ENCODE measurements at places on chromosomes 2 and 18. TPM values are rescaled to one million over a fixed set of nuclear protein-coding genes. Genes with fewer than 3 reads are reported as not detected.

DNA sequence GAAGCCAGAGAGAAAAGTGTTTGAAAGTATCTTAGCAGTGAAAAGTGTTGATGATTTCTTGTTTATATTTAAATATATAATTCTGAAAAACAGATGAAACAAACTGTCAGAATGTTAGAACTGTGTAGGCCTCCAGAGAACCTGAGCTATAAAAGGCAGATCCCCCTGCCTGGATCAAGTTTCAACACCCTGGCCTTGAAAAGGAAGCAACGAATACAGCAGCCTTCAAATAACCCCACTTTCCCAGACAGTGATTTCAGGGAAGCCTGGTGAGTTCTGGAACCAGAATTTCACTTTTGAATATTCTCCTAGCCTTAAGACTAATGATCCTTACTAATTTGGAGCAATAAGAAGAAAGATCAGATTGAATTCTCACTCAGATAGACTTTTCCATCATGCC lies 13.3 kb upstream of the TRIM43 start:
- no peak for DNase-seq
- no peaks in the 10 kb centered on the region for H3K36me3 ChIP-seq
- peaks cover 6% of the 10 kb centered on the region for H3K4me1 ChIP-seq
- no peak overlapping the region for H3K27ac ChIP-seq
- no peaks in the 10 kb centered on the region for H3K27me3 ChIP-seq
- H3K4me3 ChIP-seq, result no peak overlapping the region

- H3K4me1 ChIP-seq, result peaks cover 11% of the 10 kb centered on the region
- H3K27ac ChIP-seq, result no peak overlapping the region
- H3K36me3 ChIP-seq, result no peaks in the 10 kb centered on the region
- no peaks in the 10 kb centered on the region for H3K27me3 ChIP-seq
Measured at GRCh38 chr18:68837665-68838451, 40.0 kb downstream of the CCDC102B start.

GRCh38 chr2:176614049-176614448 lies 344.8 kb downstream of the MTX2 start:
- H3K4me1 ChIP-seq, result no peaks in the 10 kb centered on the region
- H3K27me3 ChIP-seq, result no peaks in the 10 kb centered on the region
- no peak for DNase-seq
- H3K36me3 ChIP-seq, result no peaks in the 10 kb centered on the region
- H3K4me3 ChIP-seq, result no peak overlapping the region
- no peak overlapping the region for H3K27ac ChIP-seq

DNA sequence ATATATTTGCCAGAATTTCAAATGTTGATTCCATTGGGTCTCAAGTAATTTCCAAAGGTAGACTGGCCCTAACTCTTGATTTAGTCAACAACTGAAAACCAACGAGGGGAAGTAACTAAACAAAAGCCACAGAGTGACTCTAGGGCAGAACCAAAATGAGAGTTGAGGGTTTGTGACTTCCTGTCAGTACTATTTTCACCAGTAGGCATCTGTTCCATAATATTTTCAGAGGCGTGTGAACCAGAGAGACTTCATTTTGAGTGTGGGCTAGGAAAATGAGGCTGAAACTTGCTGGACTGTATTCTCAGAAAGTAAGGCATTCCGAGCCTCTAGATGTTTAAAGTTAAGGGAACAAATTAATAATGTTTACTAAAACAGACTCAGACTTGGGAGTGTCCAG lies 70.6 kb downstream of the GDF7 start:
- no peak overlapping the region for H3K4me3 ChIP-seq
- H3K27me3 ChIP-seq, result peaks cover 5% of the 10 kb centered on the region
- DNase-seq, result no peak
- H3K4me1 ChIP-seq, result 0 out of 2 replicates have a peak, but pooled peaks cover 5% of the 10 kb centered on the region
- H3K36me3 ChIP-seq, result no peaks in the 10 kb centered on the region

GRCh38 chr2:150266931-150267330 lies 220.5 kb downstream of the RND3 start:
- no peak overlapping the region for H3K4me3 ChIP-seq
- H3K27me3 ChIP-seq, result no peaks in the 10 kb centered on the region
- no peak overlapping the region for H3K27ac ChIP-seq

DNA sequence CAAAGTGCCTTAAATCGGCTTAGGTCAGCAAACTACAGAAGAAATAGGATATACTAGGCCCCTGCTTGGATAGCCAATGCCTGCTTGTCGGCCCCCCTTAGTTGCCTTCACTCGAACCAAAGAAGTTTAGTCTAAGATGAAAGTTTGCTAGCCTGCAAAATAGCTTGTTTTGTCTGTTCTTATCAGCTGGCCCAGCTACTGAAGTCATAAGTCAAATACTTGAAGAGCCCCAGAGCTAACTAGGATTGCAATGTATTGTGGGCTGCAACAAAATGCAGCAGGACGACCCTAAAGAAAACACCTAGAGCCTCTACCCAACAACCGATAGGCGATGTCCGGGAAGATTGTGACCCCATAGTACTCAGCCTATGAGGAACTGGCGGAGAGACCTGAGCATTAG lies 183.5 kb upstream of the HS6ST1 start:
- H3K27ac ChIP-seq, result no peak overlapping the region
- H3K4me3 ChIP-seq, result no peak overlapping the region
- no peaks in the 10 kb centered on the region for H3K36me3 ChIP-seq
- no peak for DNase-seq

DNA sequence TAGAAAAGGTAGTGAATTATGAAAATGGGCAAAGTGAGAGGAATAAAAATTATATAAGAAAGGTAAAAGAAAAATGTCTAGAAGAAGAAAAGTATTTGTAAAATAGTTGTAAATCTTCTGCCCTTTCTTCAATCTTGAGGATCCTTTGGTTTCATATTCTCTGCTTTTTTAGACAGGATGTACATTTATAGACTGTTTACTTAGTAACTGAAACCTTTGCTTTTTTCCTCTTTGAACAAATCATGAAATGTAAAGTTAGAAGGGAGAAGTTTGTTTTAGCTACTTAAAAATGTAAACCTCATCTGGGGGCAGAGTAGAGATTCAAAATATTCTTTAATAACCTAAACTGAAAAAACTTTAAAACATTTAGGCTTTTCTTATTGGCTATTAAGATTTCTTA lies 150.4 kb upstream of the ITGA4 start:
- H3K4me1 ChIP-seq, result peaks cover 18% of the 10 kb centered on the region
- no peaks in the 10 kb centered on the region for H3K27me3 ChIP-seq
- DNase-seq, result no peak
- no peak overlapping the region for H3K4me3 ChIP-seq
- no peak overlapping the region for H3K27ac ChIP-seq

GRCh38 chr2:160338901-160339685 lies 139.0 kb upstream of the ITGB6 start:
- H3K36me3 ChIP-seq, result no peaks in the 10 kb centered on the region
- H3K27me3 ChIP-seq, result no peaks in the 10 kb centered on the region
- H3K27ac ChIP-seq, result no peak overlapping the region
- DNase-seq, result no peak

DNA sequence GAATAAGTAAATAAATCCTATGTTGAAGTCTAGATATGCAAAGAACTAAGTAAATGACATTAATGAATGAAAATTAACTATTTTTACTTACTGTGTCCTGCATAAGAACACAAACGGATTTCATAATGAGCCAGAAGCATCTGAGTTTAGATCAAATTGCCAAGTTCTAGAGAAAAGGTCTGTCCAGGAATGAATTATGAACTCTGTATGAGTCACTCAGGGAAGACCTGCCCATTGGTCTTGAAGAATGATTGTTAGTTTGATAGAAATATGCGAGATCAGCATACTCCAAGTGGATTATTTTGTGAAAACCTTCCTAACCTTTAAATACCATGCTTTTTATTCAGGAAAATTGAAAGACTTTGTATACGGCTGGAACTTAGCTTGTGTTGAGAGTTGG lies 189.5 kb downstream of the DOK6 start:
- no peak overlapping the region for H3K4me3 ChIP-seq
- H3K36me3 ChIP-seq, result no peaks in the 10 kb centered on the region
- H3K27me3 ChIP-seq, result no peaks in the 10 kb centered on the region
- no peaks in the 10 kb centered on the region for H3K4me1 ChIP-seq
- no peak for DNase-seq

GRCh38 chr2:8328217-8328616 lies 353.6 kb upstream of the ID2 start:
- no peak for DNase-seq
- H3K36me3 ChIP-seq, result no peaks in the 10 kb centered on the region
- peaks cover 26% of the 10 kb centered on the region for H3K4me1 ChIP-seq
- H3K4me3 ChIP-seq, result no peak overlapping the region
- no peak overlapping the region for H3K27ac ChIP-seq

DNA sequence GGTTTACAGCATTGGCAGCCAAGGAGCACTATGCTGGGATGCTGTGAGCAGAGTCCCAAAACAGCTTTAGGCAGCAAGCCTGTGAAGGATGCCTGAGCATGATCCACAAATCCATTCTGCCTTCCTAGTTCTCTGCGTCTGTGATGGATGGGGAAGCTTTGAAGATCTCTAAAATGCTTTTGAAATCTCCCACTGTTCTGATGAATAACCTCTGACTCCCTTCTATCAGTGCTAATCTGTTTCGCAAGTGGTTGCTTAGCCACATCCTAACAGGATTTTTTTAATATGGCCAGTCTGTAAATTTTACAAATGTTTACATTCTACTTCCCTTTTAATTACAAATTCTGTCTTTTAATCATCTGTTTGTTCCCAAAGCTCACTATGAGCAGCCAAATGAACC lies 319.2 kb downstream of the GULP1 start:
- H3K4me1 ChIP-seq, result peaks cover under 1% of the 10 kb centered on the region
- H3K4me3 ChIP-seq, result no peak overlapping the region
- no peak for DNase-seq
- H3K27ac ChIP-seq, result no peak overlapping the region
- H3K36me3 ChIP-seq, result peaks cover 2% of the 10 kb centered on the region
- H3K27me3 ChIP-seq, result no peaks in the 10 kb centered on the region

DNA sequence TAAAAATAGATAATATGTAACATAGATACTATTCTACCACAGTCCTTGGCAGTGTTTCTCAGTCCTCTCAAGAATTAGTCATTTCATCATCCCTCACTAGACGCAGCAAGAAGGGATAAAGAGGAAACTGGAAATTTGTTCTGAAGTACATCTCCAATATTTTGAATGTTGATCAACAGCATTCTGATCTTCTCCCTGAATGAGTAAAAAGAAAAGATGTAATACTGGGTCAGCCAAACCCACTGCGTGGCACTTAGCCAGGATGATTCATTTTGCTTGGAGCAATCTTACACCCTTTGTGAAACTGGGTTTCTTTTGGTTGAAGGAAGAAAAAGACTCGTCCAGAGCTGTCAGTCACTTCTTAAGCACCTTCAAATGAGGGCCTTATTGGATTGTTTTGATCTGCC lies 54.1 kb downstream of the TAF1B start:
- no peak overlapping the region for H3K4me3 ChIP-seq
- H3K4me1 ChIP-seq, result peaks cover 36% of the 10 kb centered on the region
- DNase-seq, result no peak
- H3K36me3 ChIP-seq, result no peaks in the 10 kb centered on the region
- no peaks in the 10 kb centered on the region for H3K27me3 ChIP-seq

DNA sequence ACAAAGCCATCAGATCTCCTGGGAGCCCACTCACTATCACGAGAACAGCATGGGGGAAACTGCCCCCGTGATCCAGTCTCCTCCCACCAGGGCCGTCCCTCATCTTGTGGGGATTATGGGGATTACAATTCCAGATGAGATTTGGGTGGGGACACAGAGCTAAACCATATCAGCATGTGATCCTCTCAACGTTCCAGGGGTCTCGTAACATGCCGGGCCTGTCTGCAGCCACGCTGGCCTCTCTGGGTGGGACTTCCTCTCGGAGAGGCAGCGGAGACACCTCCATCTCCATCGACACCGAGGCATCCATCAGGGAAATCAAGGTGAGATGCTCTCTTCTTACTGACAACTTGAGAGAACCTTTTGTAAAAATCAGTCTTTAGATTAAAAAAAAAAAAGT lies 49.6 kb upstream of the RBM44 start:
- DNase-seq, result no peak
- H3K36me3 ChIP-seq, result peaks cover 58% of the 10 kb centered on the region
- H3K4me1 ChIP-seq, result peaks cover 12% of the 10 kb centered on the region
- no peaks in the 10 kb centered on the region for H3K27me3 ChIP-seq
- H3K27ac ChIP-seq, result no peak overlapping the region

DNA sequence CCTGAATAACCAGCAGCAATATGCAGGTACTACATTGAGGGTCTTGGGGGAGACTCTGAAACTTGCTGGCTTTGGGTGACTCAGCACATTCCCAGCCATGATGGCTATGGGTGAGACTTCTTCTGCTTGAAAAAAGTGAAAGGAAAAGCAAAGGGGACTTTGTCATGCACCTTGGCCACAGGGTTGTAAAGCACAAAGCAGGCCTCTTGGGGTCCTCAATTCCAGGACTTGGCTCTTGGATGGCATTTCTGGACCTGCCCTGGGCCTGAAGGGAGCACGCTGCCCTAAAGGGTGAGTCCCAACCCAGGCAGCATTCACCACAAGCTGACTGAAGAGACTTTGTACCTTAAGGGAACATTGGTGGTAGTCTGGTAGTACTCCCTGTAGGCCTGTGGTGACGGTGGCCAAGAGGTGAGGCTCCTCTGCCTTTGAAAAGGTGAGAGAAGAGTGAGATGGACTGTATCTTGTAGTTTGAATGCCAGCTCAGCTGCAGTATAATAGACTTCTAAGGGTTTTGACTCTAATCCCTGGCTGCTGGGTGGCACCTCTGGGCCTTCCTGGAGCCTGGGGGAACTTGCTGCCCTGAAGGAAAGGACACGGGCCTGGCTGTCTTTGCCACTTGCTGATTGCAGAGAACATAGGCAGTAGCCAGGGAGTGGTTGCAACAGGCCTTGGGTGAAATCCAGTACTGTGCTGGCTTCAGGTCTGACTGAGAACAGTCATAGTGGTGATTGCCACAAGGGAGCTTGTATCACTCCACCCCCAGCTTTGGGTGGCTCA lies 36.5 kb upstream of the CYTIP start:
- peaks cover 12% of the 10 kb centered on the region for H3K27me3 ChIP-seq
- no peak for DNase-seq

DNA sequence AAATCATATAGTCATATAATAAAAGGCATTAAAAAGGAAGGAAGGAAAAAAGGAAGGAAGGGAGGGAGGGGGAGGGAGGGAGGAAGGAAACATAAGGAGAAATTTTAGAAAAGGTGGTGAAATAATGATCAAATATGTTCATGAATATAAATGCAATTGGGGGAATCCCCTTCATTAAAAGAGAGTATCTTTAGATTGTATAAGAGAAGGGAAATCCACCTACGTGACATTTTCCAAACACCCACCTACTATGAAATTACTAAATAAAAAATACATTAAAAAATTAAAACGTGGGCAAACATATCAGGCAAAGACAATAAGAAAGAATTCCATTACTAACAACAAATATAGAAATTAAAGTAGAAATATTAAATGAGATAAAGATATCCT lies 203.4 kb upstream of the PARD3B start:
- H3K27ac ChIP-seq, result no peak overlapping the region
- H3K4me3 ChIP-seq, result no peak overlapping the region
- H3K36me3 ChIP-seq, result no peaks in the 10 kb centered on the region
- no peaks in the 10 kb centered on the region for H3K27me3 ChIP-seq
- H3K4me1 ChIP-seq, result peaks cover 32% of the 10 kb centered on the region

GRCh38 chr2:230575642-230576324 lies 136.9 kb upstream of the CAB39 start:
- peaks cover 29% of the 10 kb centered on the region for H3K36me3 ChIP-seq
- no peak overlapping the region for H3K4me3 ChIP-seq
- H3K27ac ChIP-seq, result no peak overlapping the region
- no peak for DNase-seq

- no peak for DNase-seq
- H3K27ac ChIP-seq, result peak overlapping the region; percentile 77
- H3K4me1 ChIP-seq, result peaks cover 34% of the 10 kb centered on the region
- no peaks in the 10 kb centered on the region for H3K27me3 ChIP-seq
- H3K4me3 ChIP-seq, result no peak overlapping the region
- H3K36me3 ChIP-seq, result peaks cover 41% of the 10 kb centered on the region
Measured at GRCh38 chr18:8730080-8730827, 24.9 kb downstream of the MTCL1 start.

RNF125 gene
- 14.4 TPM for total RNA-seq

PDIA6 gene
- 331 TPM for total RNA-seq

NT5DC4 gene
- not detected for total RNA-seq

PLB1 gene
- 0.27 TPM for total RNA-seq

KRTCAP3 gene
- total RNA-seq, result 41.9 TPM

ZAP70 gene
- total RNA-seq, result 0.64 TPM

DNAH6 gene
- 0.18 TPM for total RNA-seq

Data from WTC11 (cell line).